ENCODE measurements at places on chromosomes 12 and 14.

DNA sequence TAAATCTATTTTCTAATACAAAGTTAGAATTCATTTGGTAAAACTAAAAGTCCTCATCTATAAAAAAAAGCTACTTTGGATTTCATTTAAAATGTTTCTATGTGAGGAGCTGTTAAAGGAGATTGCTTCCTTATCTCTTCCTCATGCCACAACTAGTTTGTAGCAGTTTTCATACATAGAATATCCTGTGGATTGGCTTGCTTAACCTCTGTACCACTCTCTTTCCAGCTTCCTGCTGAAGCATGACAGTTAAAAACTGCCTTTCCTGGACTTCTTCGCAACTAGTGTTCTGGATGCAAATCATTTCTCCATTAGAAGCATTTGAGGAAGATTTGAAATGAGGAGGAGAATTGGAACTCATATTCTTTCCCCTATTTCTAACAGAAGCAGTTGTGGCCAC lies 49.6 kb downstream of the ST8SIA1 start:
- no peak for DNase-seq

DNA sequence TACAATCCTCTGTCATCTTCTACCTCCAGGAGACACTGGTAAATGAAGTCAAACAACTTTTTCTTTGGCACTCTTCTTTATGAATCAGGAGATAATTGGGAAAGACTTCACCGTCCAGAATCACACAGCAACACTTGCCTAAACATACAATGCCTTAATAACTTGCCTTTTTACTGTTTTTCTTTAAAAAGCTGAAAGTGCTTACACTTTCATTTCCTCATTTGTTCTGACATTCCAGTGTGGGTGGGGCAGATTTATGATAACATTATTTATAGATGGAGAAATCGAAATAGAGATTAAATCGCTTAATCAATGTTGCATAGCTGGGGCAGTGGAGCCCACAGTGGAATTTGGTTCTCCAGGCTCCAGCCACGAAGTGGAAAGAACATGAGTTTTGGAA lies 2.8 kb upstream of the FRS2 start:
- DNase-seq = no peak

- no peak for DNase-seq
Measured at GRCh38 chr12:110344657-110345056, 58.9 kb downstream of the ANAPC7 start.

DNA sequence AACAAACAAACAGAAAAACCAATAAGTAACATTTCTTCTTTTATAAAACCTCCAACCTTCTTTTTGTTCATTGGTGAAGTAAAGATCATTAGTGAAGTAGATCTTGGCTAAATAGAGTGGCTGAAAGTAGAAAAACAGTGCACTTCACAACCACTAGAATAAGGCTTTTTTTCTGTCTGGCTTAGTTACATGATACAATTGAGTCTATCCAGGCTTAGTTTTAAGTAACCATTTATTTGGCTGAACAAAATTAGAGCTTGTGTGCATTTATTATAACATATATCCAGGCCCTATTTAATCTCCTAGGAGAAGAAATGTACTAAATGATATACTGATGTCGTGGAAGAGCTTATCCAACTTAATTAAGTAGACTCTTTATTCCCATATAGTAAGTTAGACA lies 65.8 kb upstream of the STK38L start:
- no peak for DNase-seq

Measured in Caki2 (cell line).